GM12865 (cell line): ENCODE measurements at places on chromosomes 6 and 20.

DNA sequence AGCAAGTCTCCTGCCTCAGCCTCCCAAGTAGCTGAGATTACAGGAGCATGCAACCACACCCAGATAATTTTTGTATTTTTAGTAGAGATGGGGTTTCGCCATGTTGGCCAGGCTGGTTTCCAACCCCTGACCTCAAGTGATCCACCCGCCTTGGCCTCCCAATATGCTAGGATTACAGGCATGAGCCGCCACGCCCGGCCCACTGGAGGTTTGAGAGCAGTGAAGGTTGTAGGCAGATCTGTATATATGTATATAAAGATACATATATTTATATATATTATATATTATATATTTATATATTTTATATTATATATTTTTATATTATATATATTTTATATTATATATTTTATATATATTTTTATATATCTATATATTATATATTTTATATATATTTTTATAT lies 38.2 kb upstream of the TTPAL start:
- no peak for DNase-seq

DNA sequence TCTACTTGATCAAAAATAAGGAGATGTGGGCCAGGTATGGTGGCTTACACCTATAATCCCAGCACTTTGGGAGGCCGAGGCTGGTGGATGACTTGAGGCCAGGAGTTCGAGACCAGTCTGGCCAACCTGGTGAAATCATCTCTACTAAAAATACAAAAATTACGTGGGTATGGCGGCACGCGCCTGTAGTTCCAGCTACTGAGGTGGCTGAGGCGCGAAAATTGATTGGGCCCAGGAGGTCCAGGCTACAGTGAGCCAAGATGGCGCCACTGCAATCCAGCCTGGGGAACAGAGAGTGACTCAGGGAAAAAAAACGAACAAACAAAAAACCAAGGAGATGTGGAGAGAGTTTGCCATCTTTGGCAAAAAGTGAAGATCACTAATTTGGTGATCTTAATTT lies 65.3 kb downstream of the BMP2 start:
- no peak for DNase-seq

- no peak for DNase-seq
Measured at GRCh38 chr6:14715076-14715475, 530.8 kb upstream of the JARID2 start.

GRCh38 chr6:82534876-82535275 lies 171.3 kb downstream of the TPBG start:
- DNase-seq, result no peak
